ENCODE measurements at places on chromosomes 3 and 15.

DNA sequence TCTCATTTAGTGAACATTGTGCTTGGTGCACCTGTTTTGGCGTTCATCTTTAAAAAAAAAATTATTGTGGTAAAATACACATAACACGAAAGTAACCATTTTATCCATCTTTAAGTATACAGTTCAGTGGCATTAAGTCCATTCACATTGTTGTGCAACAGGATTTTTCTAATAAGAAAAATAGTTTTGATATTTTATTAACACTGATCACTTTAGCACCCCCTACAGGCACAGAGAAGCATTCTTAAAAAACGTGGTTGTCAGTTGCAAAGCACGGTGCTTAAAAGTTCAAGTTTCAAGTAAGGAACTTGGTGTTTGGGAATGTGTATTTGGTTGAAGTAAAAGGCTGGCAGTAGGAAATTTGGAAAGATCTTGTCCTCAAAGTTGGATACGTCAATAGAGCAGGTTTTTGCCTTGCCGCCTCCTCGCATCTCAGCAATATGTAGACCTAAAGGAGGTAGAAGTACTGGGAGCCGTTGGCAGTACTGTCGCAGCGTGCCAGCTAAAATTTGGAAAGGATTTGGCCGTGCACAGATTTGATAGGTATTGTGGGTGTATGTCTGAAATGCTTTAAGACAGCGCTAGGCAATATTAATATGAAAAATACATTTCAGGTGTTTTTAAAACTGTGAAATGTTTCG, 110.4 kb downstream of the LRRC28 start:
- no peak for DNase-seq

GRCh38 chr3:13548696-13549622, at the start of gene FBLN2:
Gene FBLN2 (plus strand): TSS chr3:13549125. CDS start chr3:13570356, 21,231 bp downstream.
- DNase-seq, result no peak

GRCh38 chr3:188154809-188155574, 1.0 kb downstream of the LPP start:
- DNase-seq, result no peak

DNA sequence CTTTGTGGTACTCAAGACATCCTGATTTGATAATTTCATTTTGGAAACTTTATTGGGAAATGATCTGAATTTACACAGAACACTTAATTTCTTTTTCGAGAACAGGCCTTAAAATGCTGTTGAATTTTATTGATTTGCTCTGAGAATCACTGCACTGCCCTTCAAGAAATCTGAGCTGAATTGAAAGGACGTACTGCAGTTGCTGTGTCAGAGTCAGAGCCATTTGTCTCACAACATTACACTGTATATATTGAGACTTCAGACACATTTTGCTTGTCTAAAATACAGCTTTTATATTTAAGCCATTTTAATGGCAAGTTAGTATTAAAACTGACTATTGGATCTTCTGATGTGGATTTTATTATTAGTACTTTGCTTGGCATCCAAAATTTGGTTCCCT, 504.1 kb downstream of the NLGN1 start:
- DNase-seq, result no peak

DNA sequence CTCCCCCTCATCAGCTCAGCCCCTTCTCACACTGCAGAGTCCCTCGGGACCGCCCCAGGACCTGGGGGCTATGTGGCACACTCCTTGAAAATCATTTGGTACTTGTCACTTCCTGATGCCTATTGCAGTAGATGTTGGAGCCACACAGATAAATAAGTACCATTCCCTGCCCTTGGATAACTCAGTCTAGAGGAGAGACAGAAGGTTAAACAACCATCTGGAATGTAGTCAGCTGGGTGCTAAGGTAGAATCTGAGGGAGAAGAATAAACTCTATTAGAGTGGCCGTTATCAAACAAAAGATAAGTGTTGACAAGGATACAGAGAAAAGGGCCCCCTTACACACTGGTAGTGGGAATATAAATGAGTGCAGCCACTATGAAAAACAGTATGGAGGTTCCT, 112.3 kb upstream of the NR2E3 start:
- DNase-seq, result no peak

- DNase-seq, result no peak
Measured at GRCh38 chr15:100705841-100706240, 103.5 kb downstream of the ASB7 start.

DNA sequence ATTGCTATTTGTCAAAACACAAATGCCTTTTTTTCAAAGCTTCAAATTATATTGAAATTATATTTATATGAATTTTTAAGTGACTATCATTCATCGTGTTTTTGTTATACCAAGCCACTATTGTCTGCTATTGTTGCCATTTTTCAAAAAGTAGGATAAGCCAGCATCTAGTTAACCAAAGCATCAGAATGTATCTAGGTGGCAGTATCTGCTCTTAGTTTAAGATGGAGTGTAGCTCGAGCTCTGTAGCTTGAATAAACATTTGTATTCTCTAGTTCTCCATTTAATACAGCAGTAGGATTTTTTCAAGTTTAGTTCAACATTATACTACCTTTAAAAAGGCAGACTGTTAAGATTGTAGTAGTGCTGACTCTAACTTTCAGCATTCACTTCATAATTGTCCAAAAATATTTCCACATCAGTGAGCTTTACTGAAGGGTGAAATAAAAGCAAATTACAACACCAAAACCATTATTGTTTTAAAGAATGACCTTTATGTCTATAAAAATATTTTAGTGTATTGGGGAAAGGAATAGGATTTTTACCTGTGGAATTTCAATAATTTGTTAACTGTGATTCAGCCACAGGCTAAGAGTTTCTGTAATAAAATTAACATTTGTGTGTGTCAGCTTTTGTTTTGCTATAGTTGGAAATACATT, 19.6 kb upstream of the C15orf61 start:
- no peak for DNase-seq

DNA sequence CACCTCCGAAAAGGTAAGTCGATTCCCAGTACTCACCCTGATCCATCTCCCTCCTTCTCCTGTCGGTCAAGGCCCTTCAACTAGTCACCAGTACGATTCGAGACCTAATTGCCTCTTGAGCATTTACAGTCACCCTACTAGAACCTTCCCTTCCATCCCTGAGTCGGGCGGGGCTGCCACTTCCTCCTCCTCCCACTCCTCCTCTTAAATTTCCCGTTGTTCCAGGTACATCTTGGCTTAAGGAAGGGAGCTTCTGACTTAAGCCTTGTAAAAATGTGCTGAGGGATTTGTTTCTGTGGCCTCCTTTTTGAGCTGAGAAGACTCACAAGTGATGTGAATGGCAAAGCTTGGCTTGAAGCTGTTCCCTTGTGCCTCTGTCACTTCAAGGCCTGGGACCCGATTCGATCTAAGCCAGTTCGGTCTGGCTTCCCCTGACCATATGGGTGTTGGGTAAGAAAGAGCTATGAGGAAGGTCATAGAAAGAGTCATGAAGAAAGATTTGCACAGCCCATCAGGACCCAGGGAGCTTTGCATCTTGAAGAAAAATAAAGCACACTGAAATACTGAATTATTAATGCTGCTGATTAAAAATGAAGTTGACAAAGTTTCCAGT, 28.1 kb downstream of the LCMT2 start:
- no peak for DNase-seq

GRCh38 chr3:40620151-40620550, 95.4 kb downstream of the ZNF621 start:
- DNase-seq, result no peak

GRCh38 chr3:149608987-149609386, 48.8 kb downstream of the WWTR1 start:
- DNase-seq, result no peak
